ENCODE measurements at places on chromosomes 3 and 15. TPM values are rescaled to one million over a fixed set of nuclear protein-coding genes. Genes with fewer than 3 reads are reported as not detected.
A peak's percentile ranks its signal among the peaks of the same experiment; 100 is the strongest.

GRCh38 chr3:140395134-140396075, 282.5 kb upstream of the TRIM42 start:
- no peaks in the 10 kb centered on the region for H3K27me3 ChIP-seq
- peaks cover 3% of the 10 kb centered on the region for H3K4me1 ChIP-seq
- no peaks in the 10 kb centered on the region for H3K36me3 ChIP-seq
- H3K27ac ChIP-seq = no peak overlapping the region
- DNase-seq = no peak
- no peak overlapping the region for H3K4me3 ChIP-seq

Gene USP50
- total RNA-seq = not detected

Gene PGBD4
- total RNA-seq = 1.5 TPM

Gene UMPS
- 27.8 TPM for total RNA-seq

Gene PATL2
- 4.5 TPM for total RNA-seq

GRCh38 chr3:23711916-23712494, 93.8 kb upstream of the UBE2E1 start:
- no peaks in the 10 kb centered on the region for H3K36me3 ChIP-seq
- DNase-seq = no peak
- H3K4me1 ChIP-seq = peaks cover 7% of the 10 kb centered on the region
- no peak overlapping the region for H3K27ac ChIP-seq

DNA sequence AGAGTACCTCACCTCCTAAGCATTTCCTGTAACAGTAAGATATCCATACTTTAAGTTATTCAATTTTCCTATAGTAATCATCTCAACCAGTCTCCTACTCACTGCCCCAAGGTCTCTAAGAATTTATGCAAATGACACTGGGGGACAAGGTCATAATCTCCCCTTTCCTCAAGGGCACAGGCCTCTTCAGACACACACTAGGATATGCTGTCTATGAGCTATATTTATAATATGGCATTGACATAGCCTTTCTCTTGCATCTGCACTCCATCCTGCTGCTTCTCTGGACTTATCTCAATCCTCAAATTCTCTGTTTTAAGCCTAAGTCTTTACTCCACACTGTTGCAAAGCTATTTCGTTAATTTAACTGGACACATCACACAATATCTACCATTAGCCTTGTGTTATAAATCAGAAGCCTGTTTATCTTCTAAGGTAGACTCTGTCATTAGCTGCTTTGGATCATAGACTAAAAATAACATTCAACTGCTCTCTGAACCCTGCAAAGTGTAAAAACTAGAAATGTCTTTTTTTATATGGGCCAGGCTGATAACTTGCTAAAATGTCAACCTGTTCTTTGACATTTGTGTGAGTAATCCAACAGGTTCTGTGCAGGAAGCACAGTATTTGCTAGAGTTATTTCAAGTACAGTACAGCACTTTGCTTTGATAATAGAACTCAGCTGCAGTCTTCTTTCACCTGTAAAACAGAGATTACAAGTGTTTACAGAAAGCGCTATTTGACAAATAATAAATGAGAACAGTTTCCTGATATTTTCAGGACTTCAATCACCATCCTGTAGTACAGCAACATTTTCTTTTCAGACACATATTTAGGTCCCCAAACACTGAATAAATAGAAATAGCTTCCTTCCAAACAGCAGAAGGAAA, 17.8 kb upstream of the SEC62 start:
- no peak for DNase-seq
- no peak overlapping the region for H3K27ac ChIP-seq
- H3K27me3 ChIP-seq = no peaks in the 10 kb centered on the region
- H3K4me3 ChIP-seq = no peak overlapping the region
- H3K36me3 ChIP-seq = no peaks in the 10 kb centered on the region

Gene ACKR4
- total RNA-seq = 8.5 TPM

- DNase-seq = no peak
- H3K27ac ChIP-seq = peak overlapping the region; percentile 94
- H3K4me3 ChIP-seq = no peak overlapping the region
- H3K36me3 ChIP-seq = no peaks in the 10 kb centered on the region
- peaks cover 36% of the 10 kb centered on the region for H3K4me1 ChIP-seq
Measured at GRCh38 chr3:108223928-108224327, 1.7 kb upstream of the IFT57 start.

GRCh38 chr3:136078421-136079364, 113.2 kb downstream of the PPP2R3A start:
- no peaks in the 10 kb centered on the region for H3K4me1 ChIP-seq
- H3K27me3 ChIP-seq = no peaks in the 10 kb centered on the region
- no peak overlapping the region for H3K27ac ChIP-seq
- DNase-seq = no peak

- H3K27me3 ChIP-seq = no peaks in the 10 kb centered on the region
- peak overlapping the region; percentile 41 for H3K27ac ChIP-seq
- H3K36me3 ChIP-seq = no peaks in the 10 kb centered on the region
- DNase-seq = peak; percentile 60
- H3K4me1 ChIP-seq = peaks cover 30% of the 10 kb centered on the region
Measured at GRCh38 chr15:84914909-84915605, 30.6 kb downstream of the SLC28A1 start.

Gene CD96
- total RNA-seq = 5.6 TPM

GRCh38 chr3:139319428-139320402, 24.1 kb upstream of the MRPS22 start:
- H3K27ac ChIP-seq = no peak overlapping the region
- H3K27me3 ChIP-seq = no peaks in the 10 kb centered on the region
- no peaks in the 10 kb centered on the region for H3K4me1 ChIP-seq
- DNase-seq = no peak

Gene FRMD4B
- total RNA-seq = 62.4 TPM

DNA sequence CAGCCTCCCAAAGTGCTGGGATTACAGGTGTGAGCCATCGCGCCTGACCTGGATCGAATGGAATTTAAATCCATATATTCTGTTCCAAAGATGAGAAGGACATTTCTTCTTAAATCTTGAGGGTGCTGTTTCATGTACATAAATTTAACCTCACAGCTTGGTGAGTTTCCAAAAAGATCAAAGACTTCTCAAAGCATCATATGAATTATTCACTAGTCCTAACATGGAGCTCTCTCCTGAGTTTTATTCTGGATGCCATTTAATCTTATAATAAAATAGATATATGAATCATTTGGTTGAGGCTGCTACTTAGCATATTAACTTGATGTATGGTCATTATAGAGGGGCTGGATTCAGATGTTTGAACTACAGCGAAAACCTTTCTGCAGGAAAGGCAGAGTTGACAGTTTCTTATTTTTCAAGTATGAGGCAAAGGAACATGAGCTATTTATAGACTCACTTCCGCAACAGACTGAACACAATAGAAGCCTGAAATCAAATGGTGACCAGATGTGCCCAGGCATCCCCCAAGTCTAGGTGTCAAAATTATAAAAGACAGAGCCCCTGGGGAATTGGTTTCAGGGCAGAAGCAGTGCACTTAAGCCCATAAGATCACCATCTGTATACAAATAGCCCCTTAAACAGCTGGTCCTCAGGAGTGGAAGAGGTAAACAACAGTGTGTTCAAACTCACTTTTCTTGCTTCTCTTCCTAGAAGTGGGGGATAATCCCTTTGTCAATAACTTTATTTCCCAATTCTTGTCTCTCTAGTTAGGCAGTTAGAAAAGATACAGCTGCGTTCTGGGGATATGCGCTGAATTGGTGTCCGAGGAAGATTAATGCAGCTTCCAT, 29.7 kb downstream of the STARD9 start:
- peak overlapping the region; percentile 65 for H3K27ac ChIP-seq
- no peaks in the 10 kb centered on the region for H3K36me3 ChIP-seq
- H3K27me3 ChIP-seq = no peaks in the 10 kb centered on the region
- DNase-seq = no peak
- H3K4me1 ChIP-seq = peaks cover 56% of the 10 kb centered on the region

DNA sequence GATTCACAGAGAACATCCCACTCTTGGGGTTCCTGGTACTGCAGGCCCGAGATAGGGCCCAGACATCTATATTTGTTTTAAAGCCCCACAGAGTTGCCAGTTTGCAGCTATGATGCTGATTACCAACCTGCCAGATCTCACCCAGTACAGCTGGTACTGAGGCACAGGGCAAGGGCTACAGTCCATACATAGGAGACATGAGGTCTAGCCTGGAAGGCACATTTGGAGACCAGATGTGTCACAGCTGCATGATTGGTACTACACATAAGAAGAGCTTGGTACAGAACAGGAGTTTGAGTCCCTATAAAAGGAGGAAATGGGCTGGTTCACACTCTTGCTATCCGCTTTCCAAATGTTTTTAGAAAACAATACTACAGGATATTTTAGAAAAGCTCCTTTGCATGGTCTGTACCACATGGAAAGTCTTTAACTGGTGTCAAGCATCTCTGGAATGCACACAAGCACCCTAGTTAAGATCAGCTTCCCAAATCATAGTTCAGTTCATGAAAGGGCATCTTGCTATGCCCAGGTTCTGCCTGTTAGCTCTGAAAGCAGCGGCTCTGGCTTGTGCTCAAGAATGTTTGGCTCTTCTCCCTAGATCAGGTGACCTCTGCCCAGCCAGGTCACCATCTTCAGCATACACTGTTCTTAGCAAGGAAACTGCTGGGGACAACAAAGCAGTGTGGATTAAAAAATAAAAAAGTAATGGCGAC, 20.6 kb downstream of the MTMR14 start:
- peak overlapping the region; percentile 8 for H3K27ac ChIP-seq
- H3K4me3 ChIP-seq = no peak overlapping the region
- H3K27me3 ChIP-seq = no peaks in the 10 kb centered on the region
- DNase-seq = peak; percentile 63

DNA sequence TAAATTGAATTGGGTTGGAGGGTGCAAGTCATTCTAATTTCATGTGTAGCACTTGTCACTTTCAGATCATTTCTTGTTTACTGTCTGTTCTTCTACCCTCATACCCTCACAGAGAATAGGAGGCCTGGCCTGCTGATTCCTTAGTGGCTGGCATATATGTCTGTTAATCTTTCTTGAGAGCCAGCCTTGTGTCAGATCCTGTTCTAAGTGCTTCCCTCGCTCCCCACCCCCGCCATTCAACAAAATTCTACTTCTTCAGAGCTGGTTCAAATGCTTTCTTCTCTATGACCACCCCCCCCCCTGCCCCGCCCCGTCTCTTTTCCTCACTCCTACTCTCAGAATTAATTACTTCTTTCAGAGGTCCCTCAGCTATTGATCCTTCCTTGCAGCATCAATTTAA, 1.5 kb upstream of the U2SURP start:
- H3K4me3 ChIP-seq = no peak overlapping the region
- DNase-seq = no peak
- no peaks in the 10 kb centered on the region for H3K36me3 ChIP-seq

Gene MTMR10
- total RNA-seq = 42.4 TPM

Gene CPN2
- total RNA-seq = not detected

DNA sequence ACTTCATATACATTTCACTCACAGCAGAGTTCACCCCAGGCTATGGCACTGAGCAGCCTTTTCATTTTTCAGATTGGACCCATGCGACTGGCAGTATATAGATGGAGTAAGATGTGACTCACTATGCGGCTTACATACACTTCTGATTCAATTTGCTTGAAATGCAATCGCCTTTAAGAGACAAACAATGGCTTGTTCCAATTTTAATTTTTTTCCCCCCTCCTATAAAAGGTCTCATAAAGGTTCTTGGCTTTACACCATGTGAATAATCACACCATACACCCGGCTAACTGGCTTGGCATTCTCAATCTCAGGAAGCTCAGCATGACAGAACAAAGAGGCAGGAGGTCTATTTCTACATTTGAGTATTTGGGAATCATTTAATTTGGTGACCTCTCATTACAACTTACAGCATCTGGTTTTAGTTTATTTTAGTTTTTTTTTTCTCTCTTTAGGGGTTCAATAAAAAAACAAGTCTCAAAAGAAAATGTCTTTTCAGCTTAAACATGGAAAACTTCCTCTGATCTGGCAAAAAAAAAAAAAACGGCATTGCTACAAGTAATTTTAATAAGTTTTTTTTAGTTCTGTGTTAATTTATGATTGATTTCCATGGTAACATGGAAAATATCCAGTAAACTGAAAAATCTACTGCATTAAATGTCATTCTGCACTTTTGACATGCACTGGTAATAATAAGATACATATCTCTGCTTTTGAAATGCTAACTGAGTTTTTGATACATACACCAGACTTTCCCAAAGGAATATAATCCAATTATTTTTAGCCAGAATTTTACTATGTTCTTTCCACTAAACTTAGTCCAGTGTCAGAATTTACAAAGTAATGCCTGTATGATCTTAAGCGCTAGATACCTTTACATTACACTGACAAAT, 38.8 kb downstream of the GADL1 start:
- H3K36me3 ChIP-seq = no peaks in the 10 kb centered on the region
- DNase-seq = no peak
- no peaks in the 10 kb centered on the region for H3K27me3 ChIP-seq
- H3K27ac ChIP-seq = no peak overlapping the region

- H3K36me3 ChIP-seq = no peaks in the 10 kb centered on the region
- H3K4me1 ChIP-seq = no peaks in the 10 kb centered on the region
- H3K27ac ChIP-seq = no peak overlapping the region
- no peaks in the 10 kb centered on the region for H3K27me3 ChIP-seq
- no peak for DNase-seq
Measured at GRCh38 chr3:46829699-46830208, 33.5 kb downstream of the MYL3 start.

DNA sequence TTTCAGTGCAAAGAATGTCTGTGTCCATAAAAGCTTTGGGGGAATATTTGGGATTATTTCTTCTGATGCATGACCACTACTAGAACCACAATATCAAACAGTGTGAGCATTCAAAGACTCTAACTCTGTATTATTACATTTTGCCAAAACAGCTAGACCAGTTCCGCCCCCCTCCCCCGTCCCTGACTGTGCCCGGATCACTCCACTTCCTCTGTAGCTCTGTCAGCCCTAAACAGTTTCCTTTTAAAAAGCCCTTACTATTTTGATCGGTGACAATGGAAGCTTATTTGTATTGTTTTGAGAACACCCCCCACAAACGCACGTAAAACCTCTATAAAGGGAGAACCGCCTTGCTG, 36.6 kb upstream of the EPHB3 start:
- H3K4me3 ChIP-seq = peak overlapping the region; percentile 56
- DNase-seq = no peak
- peaks cover 12% of the 10 kb centered on the region for H3K4me1 ChIP-seq
- peak overlapping the region; percentile 54 for H3K27ac ChIP-seq

DNA sequence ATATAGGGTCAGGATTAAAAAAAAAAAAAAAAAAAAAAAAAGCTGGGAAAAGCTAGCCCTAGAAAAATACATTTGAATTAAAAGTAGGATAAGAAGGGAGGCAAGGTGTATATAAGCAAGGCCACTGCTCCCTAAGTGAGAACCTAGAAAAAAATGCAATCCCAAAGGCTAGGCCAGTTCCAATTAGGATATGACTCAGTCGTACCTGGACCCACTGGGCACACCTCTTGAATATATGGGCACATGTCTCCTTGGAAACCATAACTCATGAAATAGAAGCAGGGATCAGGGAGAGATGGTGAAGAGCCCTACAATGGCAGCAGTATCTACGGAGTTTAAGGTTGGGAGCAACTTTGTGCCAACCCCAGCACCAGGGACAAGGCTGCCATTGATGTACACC, 314.1 kb upstream of the IL12A start:
- H3K27me3 ChIP-seq = no peaks in the 10 kb centered on the region
- H3K36me3 ChIP-seq = no peaks in the 10 kb centered on the region
- no peaks in the 10 kb centered on the region for H3K4me1 ChIP-seq
- H3K27ac ChIP-seq = no peak overlapping the region
- DNase-seq = no peak

All from lower lobe of right lung (tissue), 2 donors.